NAMALWA (cell line): ENCODE measurements at places on chromosomes 3 and 15.

DNA sequence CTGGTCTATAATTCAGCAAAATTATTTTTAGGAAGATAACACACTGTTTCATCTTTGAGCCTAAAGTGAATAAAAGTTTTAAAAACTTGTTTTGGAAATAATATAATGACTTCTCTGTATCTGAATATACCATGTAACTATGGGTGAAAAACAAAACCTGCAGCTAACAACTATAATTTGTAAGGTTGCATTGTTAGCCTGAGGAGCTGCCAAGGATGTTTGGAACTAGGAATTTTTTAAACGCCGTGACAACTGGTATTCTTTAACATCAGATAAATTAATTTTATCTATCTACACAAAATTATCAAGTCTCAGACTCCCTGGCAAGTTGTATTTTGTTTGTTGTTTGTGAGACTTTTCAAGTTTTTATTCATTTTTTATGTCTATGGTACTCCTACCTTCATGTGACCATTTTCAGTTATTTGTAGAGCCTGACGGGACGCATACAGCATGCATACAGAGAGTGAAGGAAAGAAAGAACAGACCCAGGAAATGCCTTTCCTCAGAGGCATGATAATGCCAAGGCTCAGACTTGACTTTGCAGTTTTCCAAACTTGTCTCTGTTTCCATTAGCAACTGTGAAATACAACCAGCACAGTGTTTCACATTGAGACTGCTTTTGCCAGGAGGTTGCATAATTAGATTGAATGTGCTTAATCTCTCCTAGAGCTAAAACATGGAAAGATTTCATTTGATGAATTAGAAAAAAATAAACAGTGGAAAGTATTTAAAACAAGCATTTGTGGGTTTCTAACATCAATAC is 60.8 kb upstream of the ARHGEF26 start:
- DNase-seq, result no peak

- DNase-seq, result no peak
These were observed 29.5 kb upstream of the IL20RB start for GRCh38 chr3:136928240-136928639.

DNA sequence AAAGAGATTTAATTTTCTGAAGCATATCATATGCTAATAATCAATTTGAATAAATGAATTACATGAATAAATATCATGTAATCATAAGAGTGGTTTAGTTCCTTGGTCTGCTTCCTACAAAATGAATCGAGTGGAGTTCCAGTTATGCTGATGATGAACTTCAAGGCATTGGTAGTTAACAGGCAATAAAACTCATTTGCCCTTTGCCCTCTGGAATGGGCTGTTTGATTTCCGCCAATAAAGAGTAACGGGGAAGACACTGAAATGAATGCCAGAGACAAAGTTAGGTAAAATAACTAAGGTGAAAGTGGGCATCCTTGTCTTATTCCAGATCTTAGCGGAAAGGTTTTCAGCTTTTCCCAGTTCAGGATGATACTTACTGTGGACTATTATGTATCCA is 90.1 kb downstream of the C3orf38 start:
- no peak for DNase-seq

DNA sequence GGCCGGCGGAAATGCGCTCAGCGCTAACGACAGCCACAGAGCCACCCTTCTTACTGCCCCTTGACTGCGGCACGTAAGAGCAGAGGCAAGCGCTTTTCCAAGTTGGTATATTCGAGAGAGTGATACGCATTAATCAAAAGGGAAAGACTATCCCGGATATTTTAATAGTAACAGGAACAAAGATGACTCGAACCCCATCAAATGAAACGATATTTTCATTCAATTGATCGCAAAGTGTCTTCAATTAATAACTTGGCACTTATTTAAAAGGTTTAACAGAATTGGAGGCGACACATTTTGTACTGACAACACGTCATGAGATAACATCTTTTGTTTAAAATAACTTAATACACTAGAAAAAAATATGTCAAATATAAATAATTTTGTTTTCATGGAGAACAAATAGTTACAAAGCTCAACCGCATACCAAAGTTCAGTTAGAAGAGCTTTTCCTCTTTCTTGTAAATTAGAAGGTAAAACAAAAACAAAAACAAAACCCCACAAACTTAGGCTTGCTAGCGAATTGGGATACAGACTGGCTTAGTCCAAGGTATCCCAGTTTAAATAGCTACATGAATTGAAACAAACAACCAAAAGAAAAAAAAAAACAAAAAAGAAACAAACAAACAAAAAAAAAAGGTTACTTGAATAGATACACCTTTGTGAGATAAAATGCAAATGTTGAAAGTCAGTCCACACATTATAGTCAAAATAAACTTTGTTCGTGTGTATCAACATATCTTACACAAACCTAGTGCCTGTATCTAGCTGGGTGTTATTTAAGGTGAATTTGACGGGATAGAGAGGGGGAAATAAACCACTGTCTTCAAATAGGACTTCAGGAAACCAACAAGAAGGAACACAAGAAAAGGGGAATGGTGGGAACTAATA is 10.2 kb downstream of the SHOX2 start:
- no peak for DNase-seq

DNA sequence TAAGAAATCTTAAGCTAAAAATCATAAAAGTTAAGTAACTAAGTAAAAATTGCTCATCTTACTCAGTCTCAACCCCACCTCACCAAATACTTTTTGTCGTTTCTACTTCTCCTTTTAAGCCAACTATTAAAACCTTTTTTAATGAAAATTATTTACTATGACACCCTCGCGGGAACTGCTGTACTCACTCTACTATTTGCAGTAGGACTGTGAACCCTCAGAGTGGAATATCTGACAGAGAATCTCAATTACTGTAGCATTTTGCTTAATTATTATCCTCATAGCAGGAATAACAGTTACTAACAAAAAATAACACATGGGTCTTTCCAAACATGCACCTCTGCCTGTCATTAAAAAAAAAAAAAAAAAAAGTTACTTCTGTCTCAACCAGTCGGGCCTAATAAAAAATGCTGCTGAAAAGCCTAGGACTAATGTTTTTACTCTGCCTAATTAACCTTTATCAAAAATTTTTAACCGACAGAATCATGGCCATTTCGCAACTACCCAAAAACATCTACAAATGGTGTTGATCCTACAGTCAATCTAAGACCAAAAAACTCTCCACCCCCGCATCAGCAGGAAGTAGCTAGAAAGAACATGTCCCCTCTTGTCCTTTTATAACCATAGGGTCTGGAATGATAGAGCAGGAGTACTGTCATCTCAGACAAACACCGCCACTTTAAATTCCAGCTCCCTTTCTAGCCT is 10.2 kb downstream of the ALDH1L1 start:
- DNase-seq, result no peak

GRCh38 chr15:73346735-73347312 is 21.9 kb downstream of the HCN4 start:
- DNase-seq, result peak; percentile 58
